ENCODE measurements at places on chromosomes 3 and 15. TPM values are rescaled to one million over a fixed set of nuclear protein-coding genes. Genes with fewer than 3 reads are reported as not detected.

The ZDHHC19 gene
- not detected for total RNA-seq

The ANKRD34C gene
- not detected for total RNA-seq

The ZNF860 gene
- 0.46 TPM for total RNA-seq

The ABHD6 gene
- total RNA-seq = 13.8 TPM

The PRR20G gene
- total RNA-seq = not detected

The SLITRK3 gene
- not detected for total RNA-seq

The CTXN2 gene
- total RNA-seq = not detected

The MFSD1 gene
- total RNA-seq = 127 TPM

The TTLL13 gene
- not detected for total RNA-seq

The CHL1 gene
- 0.07 TPM for total RNA-seq

The FGF12 gene
- total RNA-seq = 0.07 TPM

The C3orf20 gene
- total RNA-seq = under 0.01 TPM

The EIF3J gene
- total RNA-seq = 46.9 TPM

The C2CD4A gene
- total RNA-seq = 1.4 TPM

The P2RY14 gene
- total RNA-seq = not detected

The SUSD5 gene
- 8.4 TPM for total RNA-seq

The CXCR6 gene
- not detected for total RNA-seq

The RTP1 gene
- not detected for total RNA-seq

The SLC9C1 gene
- 0.43 TPM for total RNA-seq

The C15orf62 gene
- total RNA-seq = not detected

The ECE2 gene
- total RNA-seq = 0.17 TPM

The SLC28A2 gene
- not detected for total RNA-seq

The TAMM41 gene
- 5.0 TPM for total RNA-seq

The ILDR1 gene
- not detected for total RNA-seq

The DLEC1 gene
- total RNA-seq = 0.13 TPM

The LNP1 gene
- total RNA-seq = 2.9 TPM

The SLC27A2 gene
- 0.26 TPM for total RNA-seq

The GOLGA8N gene
- 6.8 TPM for total RNA-seq

The KLHL6 gene
- under 0.01 TPM for total RNA-seq

The PRICKLE2 gene
- total RNA-seq = 35.4 TPM

The ATP13A5 gene
- total RNA-seq = not detected

The TCF12 gene
- 67.7 TPM for total RNA-seq

The ARHGEF26 gene
- total RNA-seq = 1.4 TPM

The CELF6 gene
- 0.23 TPM for total RNA-seq

The SEMA7A gene
- 20.7 TPM for total RNA-seq

The GOLGA8S gene
- 0.10 TPM for total RNA-seq

The CRYGS gene
- 0.89 TPM for total RNA-seq

The FAM3D gene
- not detected for total RNA-seq

The PATL2 gene
- total RNA-seq = 0.33 TPM

The CHRNA5 gene
- 0.78 TPM for total RNA-seq

Measured in smooth muscle cell of the pulmonary artery (primary cell).